ENCODE measurements at places on chromosomes 6 and 20.

- no peak for DNase-seq
Observed at GRCh38 chr20:24916412-24916811, 32.7 kb upstream of the CST7 start.

- no peak for DNase-seq
Observed at GRCh38 chr6:4133941-4134838, 1.2 kb downstream of the ECI2 start.

DNA sequence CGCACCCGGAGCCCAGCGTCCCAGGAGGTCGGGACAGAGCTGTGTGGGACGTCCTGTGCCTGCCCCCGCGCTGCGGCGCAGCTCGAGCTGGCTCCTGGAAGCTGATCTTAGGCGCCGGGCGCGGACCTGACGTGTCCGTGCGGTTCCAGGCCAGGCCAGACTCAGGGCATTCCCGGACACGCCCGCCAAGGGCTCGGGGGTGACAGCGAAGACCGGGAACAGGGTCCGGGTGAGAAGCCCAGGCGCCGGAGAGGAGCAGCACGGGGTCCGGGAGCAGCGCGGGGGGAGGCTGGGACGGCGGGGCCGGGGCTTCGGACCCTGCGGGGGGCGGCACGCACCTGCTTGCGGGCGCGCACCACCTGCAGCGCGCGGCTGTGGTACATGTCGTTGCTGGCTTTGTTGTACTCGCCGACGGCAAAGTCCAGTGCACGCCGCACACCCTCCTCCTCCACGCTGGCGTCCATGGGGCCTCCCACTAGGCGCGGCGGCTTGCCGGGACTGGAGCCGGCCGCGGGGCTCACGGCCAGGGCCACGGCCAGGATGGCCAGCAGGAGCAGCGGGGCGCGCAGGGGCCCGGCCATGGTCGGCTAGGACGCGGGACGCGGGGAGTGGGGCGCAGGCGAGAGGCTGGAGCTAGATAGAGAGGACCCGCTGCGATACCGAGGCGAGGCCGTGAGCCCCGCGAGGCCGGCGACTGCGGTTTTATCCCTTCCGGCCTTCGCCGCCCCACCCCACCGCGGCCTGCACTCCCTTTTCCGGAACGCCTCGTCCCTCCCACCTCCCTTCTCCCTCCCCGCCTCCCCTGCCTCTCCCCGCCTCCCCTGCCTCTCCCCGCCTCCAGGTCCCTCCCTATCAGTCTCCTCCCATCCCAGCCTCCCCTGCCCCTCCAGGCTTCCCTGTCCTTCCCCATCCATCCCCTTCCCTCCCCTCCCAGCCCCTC is at the start of gene CST3:
CST3 (minus strand) TSS at position 674 of the 940 bp plus-strand sequence; CDS start at position 581, 93 bp downstream.
- DNase-seq = peak; percentile 84

DNA sequence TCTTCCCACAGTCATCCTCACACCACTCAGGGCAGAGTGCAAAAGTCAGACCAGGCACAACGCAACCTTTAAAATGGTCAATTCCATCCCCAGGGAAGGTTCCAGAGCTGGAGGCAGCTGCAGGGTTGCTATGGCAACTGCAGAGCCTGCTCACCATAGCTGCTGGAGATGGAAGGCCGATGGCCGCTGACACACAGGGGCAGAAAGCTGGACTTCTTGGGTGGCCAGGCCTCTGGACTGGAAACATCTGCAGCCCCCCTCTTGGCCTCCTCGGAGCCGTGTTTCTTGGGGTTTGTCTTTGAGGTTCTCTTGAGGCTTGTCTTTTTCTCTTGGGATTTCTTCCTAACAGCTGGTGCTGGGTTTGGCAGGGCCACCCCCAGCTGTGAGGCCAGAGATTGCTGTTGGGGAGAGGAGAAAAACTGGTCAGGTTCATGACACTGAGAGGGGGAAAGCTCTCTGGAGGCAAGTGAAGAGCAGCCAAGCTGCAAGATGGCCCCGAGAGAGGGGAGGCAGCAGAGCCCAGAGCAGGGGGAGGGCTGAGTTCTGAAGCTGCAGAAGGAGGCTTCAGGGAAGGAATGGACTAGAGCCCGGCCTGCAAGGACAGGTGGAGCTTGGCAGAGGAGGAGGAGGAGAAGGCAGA is 10.2 kb downstream of the BNIP5 start:
- DNase-seq = no peak

GRCh38 chr20:13865791-13866351 is 81.0 kb downstream of the NDUFAF5 start:
- no peak for DNase-seq

DNA sequence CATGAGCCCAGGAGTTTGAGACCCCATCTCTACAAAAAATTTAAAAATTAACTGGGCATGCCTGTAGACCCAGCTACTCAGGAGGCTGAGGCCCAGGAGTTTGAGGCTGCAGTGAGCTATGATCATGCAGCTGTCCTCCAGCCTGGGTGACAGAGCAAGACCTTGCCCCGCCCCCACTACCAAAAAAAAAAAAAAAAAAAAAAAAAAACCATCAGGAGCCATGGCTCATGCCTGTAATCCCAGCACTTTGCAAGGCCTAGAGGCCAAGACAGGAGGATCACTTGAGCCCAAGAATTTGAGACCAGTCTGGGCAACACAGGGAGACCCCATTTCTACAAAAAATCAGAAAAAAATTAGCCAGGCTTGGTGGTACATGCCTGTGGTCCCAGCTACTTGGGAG is 159.1 kb downstream of the SOBP start:
- DNase-seq = no peak

DNA sequence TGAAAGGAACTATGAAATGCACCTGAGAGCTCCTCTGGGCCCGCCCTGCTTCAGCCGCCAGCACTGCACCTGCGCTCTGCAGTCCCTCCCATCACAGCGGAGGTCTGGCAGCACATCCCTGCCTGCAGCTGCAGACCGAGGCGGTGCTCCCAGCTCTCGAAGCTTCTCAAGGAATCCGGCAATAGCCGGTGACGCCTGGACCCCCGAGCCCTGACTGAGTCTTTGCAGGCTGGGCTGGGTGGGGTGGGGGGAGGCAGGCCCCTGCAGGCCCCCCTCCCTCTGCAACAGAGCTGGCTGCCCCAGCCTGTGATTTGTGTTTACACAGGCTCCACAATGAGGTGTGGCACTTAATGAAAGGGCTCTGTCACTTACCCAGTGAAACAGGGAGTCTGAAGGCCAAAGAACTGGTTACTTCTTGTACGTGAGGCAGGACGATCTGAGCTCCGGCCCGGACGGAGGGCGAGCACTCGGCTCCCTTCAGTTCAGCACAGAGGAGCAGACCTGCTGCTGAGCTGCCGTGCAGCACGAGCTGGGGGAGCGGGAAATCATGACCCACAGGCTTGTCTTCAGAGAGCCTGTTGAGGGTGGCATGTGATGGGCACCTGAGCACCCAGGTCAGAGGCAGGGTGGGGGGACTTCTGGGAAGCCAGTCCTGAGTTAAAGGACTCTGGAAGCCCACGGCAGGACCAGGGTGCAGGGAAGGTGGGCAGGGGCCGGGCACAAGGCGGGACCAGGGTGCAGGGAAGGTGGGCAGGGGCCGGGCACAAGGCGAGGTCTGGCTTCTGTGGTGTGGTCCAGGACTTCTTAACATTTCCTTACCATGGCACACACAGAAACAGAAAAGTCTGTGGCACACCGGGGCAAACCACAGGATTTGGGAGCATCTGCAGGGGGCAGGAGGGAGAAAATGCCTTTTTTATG is 192.3 kb upstream of the THBS2 start:
- DNase-seq = no peak

DNA sequence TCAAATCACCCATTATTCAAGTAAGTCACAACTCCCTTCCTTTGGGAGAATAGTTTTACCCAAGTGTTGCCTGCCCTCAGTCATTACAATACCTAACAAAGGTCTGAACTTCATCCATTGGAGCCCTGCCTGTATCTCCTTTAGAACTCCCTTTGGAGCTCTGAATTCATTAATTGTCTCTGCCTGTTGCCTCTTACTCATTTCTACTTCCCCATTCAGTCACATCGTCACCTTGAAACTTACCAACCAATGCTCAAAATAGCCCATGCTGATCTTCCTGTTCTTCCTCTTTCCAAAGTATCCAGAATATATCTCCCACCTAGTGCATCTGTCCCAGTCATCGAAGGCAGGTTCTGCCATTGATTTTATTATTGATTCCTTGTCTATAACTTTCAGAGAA is 120.7 kb upstream of the ADGRF1 start:
- DNase-seq = no peak

GRCh38 chr6:18185624-18186023 is 30.4 kb downstream of the KDM1B start:
- no peak for DNase-seq

DNA sequence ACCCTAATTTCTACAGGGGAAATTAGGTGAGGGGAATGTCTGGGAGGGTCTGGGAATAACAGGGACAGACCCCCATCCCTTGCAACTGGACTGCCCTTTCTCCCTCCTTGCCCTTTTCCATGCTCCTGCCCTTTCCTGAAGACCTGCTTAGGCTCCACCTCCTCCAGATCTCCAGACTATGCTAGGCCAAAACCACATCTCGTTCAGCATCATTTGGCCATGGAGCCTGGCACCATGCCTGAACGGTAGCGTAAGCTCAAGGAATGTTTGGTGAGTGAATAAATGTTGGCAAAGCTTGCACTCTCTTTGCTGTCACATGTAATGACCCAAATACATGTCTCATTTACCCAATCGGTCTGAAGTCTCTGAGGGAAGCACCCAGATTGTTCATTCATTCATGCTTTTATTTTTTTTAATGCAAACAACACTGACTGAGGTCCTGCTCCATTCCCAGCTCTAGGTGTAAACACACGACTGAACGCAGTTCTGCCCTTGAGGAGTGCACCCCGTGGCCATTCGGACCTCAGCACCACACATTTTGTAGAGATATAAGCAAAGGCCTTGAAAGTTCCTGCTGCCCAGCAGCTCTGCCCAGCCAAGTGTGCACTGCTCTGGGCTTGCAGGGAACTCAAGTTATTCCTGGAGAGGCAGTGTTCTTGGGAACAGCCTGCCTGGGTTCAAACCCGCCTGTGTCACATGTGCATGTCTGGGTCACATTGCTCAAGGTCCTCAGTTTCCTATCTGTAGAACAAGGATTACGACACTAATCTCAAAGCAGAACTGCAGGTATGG is 1.1 kb upstream of the GRM4 start:
- no peak for DNase-seq

DNA sequence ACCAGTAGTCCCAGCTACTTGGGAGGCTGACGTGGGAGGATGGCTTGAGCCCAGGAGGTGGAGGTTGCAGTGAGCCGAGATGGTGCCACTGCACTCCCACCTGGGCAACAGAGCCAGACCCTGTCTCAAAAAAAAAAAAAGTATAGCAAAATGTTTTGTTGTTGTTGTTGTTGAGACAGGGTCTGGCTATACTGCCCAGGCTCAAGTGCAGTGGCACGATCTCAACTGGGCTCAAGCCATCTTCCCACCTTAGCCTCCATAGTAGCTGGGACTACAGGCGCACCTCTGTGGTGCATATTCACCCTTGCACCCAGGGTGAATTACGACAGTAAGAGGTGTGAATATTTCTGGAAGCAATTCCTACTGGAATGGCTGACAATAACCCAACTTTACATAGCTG is 11.4 kb upstream of the UBR2 start:
- no peak for DNase-seq

- no peak for DNase-seq
Observed at GRCh38 chr6:119066517-119066916, 11.9 kb downstream of the FAM184A start.

DNA sequence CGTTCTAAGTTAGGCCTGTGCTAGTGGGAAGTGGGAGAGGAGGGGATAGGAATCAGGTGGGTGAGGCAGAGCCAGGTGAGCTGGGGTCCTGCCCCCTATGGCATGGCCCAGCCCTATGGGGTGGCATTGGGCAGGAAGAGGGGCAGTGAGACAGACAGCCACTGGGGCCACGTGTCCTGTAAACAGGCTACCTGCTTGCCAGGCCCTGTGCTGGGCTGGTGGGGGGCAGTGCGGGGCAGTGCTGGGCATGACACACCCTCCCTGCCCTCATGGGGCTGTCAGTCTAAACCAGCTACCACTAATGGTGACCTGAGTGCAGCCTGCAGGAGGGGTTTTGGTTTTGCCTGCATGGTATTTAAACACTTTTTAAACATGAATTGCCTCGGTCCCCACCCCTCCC is 10.1 kb upstream of the PMEPA1 start:
- no peak for DNase-seq

Data from brain microvascular endothelial cell (primary cell).